Cardiac fibroblast (primary cell): ENCODE measurements at places on chromosomes 12 and 14.
A peak's percentile ranks its signal among the peaks of the same experiment; 100 is the strongest.

DNA sequence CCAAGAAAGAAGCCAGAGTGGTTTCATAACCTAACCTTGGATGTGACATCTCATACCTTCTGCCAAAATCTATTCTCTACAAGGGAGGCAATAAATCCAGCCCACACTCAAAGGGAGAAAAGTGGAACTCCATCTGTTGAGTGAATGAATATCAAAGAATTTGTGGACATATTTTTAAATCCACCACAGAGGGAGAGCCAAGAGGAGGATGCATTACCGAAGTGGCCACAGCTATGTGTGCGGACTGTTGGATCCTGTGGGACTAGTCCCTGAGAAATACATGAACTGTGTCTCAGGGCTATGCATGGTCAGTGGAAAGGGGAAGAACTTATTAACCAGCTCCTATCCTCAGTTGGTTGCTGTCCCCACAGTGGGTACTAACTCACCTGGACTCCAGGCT lies 273.9 kb downstream of the NUAK1 start:
- DNase-seq, result no peak

DNA sequence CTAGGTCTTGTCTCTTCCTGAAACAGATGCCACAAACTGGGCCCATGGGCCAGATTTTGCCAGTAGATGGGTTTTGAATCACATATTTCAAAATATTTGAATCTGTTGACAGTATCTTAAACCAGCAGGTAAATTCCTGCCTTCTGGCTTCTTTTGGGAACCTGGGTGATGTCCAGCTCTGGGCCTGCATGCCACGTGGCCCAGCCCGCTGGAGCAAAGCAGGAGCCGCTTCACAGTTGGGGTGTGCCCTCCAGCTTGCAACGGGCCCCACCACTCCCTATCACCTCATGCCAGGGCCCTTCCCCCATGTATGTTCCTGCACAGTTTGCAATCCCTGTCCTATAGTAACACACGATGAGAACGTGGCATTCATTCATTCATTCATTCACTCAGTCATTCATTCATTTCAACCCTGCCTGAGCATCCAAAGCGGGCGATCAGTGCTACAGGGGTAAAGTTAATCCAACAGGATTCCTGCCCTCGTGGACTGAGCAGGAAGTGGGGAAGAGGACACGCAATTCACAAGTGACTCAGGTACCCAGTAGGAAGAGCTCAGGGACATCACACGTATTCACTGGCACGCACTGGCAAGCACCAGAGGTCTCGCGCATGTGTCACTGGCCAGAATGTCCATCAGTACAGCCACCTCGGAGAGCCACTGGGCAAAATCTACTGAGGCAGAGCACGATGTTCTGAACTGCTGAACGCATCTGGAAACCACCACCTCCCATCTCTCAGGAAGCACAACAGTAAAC lies 27.8 kb downstream of the SCARB1 start:
- DNase-seq, result no peak

- DNase-seq, result no peak
These were observed 24.1 kb upstream of the CNTN1 start for GRCh38 chr12:40668099-40668529.

GRCh38 chr12:119207063-119207560 lies 28.4 kb downstream of the HSPB8 start:
- DNase-seq, result no peak

DNA sequence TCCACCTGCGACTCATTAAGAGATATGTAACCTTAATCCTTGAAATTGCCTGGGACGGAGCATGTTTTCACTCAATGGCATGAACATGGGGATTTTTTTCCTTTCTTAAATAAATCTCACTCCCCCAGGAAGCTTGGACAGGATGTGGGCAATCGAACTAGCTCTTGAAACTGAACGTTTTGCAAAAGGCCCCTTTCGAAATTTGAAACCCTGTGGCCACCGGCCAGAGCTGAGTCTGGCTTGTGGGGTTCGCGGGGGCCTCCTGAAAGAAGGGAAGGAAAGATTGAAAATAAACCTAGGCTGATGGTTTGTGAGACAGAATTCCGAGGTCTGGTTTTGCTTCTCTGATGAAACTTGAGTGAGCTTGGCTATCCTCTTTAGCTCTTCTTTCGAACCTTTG lies 101.4 kb upstream of the RTL1 start:
- no peak for DNase-seq

GRCh38 chr12:14605401-14605989 lies 37.8 kb upstream of the PLBD1 start:
- DNase-seq, result no peak

- DNase-seq, result peak; percentile 77
These were observed 21.0 kb upstream of the MAGOHB start for GRCh38 chr12:10634427-10634826.
